ENCODE measurements at places on chromosomes 16 and 17.

GRCh38 chr17:32323046-32323445, 18.9 kb downstream of the C17orf75 start:
- no peak for DNase-seq

DNA sequence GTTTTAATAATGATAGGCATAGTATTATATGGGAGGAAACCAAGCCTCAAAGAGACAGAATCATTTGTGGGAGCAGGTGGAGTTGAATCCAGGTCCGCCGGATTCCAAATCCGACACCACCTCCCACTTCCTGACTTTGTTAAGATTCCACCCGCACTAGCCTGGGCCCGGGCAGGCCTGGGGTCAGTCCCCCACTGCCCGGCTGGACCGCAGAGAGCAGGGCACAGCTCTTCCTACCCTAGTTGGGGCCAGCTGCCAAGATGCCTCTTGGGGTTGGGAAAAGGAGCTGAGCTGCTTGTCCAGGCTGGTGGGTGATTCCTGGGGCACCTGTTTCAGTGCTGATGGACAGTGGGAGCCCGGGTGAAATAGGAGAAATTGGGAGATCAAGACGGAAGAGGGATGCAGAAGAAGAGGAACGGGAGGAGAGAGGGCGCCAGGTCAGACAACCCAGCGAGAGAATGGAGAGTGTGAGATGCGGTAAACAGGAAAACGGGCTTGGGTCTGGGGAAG, 53.9 kb downstream of the OR1D5 start:
- DNase-seq = no peak

GRCh38 chr17:77681861-77682260, 276.6 kb upstream of the TNRC6C start:
- no peak for DNase-seq

DNA sequence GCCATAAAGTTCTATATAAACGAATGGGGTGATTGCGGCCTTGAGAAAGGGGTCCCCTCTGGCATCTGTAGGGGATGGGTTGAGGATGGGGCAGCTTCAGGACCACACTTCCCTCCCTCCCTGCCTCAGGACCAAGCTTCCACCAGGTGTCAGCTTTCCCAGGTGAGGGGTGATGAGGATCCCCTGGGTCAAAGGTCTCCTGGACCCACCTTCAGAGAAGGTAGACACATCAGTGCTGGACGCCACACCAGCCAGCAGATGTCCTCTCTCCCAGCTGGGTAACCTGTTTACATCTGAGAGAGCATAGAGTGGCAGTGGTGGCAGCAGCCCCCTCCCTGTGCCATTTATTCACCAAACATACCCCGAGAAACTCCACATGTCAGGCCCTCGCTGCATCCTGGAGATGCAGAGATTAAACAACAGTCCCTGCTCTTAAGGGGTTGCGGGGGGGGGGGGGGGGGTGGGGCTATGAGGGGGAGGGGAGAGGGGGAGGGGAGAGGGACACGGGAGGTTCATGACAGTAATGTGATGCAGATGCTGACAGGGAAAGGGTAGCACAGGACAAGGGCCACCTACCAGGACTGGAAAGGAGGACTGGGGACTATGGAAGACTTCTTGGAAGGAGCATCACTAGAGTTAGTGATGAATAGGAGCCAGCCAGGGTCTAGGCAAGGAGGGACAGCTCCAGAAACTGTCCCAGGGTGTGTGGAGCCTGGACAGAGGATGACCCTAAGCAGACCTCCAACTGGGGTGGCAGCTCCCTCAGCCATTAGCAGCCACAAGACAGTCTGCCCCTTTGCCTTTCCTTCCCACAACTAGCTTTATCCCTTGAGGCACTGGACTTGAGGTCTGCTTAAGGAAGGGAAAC, 5.0 kb downstream of the PROCA1 start:
- no peak for DNase-seq

DNA sequence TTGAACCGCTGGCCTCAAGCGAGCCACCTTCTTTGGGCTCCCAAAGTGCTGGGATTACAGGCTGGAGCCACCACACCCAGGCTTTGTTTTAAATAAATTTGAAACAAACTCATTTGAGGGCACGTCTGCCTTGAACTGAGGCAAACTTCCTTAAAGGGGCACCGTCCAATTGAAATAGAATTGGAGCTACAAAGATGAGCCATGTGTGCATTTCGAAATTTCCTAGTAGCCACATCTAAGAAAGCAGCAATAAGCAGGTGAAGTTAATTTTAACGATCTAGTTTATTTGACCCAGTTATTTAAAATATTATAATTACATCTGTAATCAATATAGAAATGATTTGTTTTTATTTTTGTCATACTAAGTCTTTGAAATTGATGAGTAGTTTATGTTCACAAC, 755 bp upstream of the C16orf89 start:
- DNase-seq = no peak

- DNase-seq = no peak
Measured at GRCh38 chr17:12952012-12952411, 65.8 kb downstream of the ELAC2 start.

GRCh38 chr16:71287911-71288310, 1.3 kb downstream of the CMTR2 start:
- DNase-seq = peak; percentile 8

DNA sequence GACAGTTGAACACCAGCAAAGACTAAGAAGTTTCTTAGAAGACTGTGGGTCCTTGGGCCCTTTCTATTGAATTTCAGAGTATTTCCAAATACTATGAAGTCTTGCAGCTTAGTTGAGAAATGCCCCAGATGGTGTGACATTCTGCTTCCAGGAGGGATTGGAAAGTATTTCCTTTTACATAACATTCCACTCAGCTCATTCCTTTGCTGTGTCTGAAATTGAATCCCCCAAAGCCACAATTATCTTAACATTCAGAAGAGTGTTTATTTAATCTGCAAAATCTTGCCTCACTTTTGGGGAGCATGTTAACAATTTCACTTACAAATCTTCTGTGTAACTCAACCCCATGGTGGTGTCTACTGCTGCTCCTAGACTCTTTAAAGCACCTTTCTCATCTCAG, 307.7 kb downstream of the WWOX start:
- DNase-seq = no peak

- no peak for DNase-seq
Measured at GRCh38 chr16:2211923-2212347, 1.3 kb upstream of the BRICD5 start.

DNA sequence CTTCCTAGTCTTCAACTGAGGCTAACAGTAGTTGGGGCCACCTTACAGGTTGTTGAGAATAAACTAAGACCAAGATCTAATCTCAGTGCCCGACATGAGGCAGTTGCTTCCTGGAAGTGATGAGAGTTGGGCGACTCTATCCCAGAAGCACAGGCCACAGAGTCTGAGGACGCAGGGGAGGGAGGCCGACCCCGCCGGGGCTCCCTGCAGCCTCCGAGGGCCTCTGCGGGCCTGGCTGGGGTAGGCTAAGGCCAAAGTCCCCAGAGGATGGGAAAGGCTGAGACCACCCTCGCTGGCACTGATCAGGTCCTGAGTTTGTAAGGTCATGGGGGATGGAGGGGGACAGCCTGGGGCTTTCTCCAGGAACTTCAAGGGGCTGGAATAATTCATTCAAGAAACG, 74.0 kb downstream of the ENGASE start:
- no peak for DNase-seq

GRCh38 chr17:43543771-43544575, 2.2 kb downstream of the ETV4 start:
- no peak for DNase-seq

DNA sequence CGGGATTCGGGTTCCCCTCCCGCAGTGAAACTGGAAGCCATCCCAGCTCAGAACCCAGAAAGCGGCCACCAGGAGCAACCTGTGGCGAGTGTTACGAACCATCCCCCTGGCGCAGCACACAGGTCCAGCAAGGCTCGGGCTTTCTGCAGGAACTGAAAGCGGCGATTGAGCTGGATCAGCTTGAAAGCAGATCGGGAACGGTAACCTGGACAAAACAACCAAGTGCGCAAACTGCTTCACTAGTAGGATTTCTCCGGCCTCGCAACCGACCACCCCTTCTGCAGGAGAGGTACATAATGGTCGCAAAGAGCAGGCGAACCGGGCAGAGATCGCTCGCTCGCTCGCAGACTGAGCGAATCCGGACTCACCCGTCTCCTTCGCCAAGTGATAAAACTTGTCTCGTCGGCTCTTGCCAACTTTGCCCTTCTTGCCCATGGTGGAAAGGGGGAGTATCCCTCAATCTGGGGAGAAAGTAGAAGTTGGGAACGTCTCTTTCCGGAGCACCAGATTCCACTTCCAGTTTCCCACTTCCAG, 696 bp upstream of the PSMC5 start:
- peak; percentile 64 for DNase-seq

DNA sequence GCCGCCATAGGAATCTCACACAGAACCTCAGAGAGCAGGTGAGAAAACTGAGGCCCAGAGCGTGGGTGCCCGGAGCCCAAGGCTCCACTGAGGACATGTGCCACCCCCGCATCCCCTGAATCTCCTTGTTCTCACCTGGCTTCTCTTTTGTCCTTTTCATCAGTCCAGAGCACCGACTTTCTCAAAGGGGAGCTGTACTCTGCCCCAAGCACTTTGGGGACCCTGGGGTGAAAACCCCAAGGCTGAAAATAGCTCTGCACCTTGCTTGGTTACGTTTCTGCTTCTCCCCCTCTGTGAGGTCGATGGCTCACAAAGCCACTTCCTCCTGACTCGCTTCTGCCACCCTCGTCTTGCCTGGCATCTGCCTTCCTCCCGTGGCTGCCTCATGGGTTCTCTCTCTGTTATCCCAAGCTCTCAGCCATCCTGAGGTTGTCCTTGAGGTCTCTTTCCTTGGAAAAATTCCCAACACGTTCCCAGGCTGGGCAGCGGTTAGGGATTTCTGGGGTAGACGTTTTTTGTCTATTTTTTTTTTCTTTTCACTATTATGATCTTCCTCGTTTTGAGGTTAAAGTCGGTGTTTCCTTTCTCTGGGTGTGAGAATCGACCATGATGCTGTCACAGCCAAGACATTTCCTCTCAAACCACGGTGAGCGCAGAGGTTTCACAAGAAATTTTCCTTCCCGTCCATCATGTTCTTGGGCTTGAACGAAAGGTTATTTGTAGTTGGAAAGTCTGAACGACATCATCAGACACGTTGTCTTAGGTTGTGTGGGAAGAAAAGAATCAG, 37.2 kb downstream of the IRF8 start:
- DNase-seq = no peak

- DNase-seq = peak; percentile 85
Measured at GRCh38 chr16:87636050-87636684, 33.9 kb downstream of the JPH3 start.

- peak; percentile 30 for DNase-seq
Measured at GRCh38 chr16:2715519-2715918, 4.5 kb downstream of the PRSS27 start.

- peak; percentile 42 for DNase-seq
Measured at GRCh38 chr17:49359990-49360795, 1.9 kb downstream of the ZNF652 start.

GRCh38 chr16:78852081-78852635, 748.4 kb downstream of the MAF start:
- no peak for DNase-seq

DNA sequence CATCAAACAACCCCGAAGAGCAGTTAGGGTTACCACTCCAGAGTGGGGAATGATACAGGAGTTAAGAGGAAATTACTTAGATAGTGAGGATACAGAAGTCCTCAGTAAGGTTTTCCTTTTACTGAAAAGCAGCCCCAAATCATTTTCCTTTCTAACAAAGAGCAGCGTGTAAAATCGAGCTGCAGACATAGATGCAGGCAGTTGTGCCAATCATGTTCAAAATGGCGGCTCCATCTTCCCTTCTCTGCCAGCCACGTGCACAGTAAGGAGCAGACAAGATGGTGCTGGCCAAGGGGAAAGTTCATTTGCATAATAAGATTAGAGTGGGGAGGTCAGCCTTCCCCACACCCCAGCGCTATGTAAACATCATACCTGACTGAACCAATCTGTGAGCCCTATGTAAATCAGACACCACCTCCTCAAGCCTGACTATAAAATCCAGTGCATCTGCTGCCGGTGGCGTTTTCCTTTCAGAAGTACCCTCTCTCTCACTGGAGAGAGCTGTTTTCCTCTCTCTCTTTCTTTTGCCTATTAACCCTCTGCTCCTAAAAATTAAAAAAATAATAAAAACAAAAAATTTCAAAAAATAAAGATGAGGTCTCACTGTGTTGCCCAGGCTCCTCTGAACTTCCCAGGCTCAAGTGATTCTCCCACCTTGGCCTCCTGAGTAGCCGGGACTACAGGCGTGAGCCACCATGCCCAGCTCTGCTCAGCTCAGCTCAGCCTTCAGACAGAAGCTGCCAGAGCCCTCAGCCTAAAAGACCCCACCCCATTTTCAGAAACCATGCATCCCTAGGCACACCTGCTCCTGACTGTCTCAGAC, 2.6 kb upstream of the SRL start:
- no peak for DNase-seq

- no peak for DNase-seq
Measured at GRCh38 chr17:57941384-57942370, 13.5 kb downstream of the CUEDC1 start.

DNA sequence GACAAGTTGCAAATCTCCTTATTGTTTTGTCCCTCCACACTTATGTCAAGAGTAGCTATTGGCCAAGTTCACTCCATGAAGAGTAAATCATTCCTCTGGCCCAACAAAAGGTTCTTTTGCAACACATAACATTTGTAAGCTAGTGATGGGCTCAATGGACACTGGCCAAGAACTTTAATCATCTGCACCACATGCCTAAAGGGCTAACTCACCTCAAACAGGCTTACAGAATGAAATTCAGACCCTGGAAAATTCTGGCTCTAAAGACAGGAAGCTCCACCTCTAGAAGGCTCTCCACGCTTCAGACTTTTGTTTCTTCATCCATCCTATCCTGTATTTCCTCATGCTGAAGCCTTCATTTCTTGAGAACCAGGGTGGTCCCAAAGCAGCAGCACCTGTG, 10.9 kb upstream of the ANKFN1 start:
- peak; percentile 92 for DNase-seq

GRCh38 chr16:67537270-67537635, 8.6 kb downstream of the RIPOR1 start:
- peak; percentile 77 for DNase-seq

GRCh38 chr17:75832652-75833400, 11.4 kb downstream of the UNC13D start:
- DNase-seq = no peak

DNA sequence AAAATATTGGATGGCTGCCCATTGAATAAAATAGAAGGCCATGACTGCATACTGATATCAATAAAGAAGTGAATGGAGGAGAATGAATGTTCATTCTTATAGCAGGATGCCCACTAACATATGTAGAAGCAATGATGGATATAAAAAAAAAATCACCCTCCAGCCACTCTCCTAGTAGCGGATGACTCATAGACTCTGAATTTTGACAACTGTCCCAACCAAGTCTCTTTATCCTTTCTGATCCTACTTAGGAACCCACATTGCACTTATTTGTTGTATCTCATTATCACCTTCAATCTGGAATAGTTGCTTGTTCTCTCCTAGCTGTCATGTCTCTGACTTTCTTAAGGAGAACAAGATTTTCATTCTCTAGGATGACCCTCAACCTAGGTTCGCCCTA, 429.9 kb downstream of the HS3ST3B1 start:
- DNase-seq = no peak

- DNase-seq = no peak
Measured at GRCh38 chr17:20026960-20027359, 17.8 kb downstream of the SPECC1 start.
